Left renal cortex interstitium (tissue), 4 donors: ENCODE measurements at places on chromosomes 16 and 17. TPM values are rescaled to one million over a fixed set of nuclear protein-coding genes. Genes with fewer than 3 reads are reported as not detected.

The CIBAR2 gene
- polyA plus RNA-seq: 0.21 TPM

DNA sequence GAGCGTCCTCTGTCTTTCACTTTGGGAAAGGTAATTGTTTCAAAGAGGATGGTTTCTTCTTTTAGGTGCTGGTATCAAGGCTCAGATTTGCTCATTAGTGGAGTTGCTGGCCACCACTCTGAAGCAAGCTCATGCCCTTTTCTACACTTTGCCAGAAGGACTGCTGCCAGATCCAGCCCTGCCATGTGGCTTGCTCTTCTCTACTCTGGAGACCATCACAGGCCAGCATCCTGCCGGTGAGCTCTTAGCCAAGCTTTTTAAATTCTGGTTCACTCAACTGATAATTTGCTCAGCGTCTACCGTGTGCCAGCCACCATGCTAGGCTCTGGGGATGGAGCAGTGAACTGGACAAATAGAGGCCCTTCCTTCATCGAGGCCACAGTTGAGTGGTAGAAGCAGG lies 4.3 kb downstream of the COG1 start:
- no peak for DNase-seq

The DBNDD1 gene
- 14.4 TPM for polyA plus RNA-seq

The CACNG4 gene
- 4.5 TPM for polyA plus RNA-seq

The MYL11 gene
- polyA plus RNA-seq: 1.6 TPM

DNA sequence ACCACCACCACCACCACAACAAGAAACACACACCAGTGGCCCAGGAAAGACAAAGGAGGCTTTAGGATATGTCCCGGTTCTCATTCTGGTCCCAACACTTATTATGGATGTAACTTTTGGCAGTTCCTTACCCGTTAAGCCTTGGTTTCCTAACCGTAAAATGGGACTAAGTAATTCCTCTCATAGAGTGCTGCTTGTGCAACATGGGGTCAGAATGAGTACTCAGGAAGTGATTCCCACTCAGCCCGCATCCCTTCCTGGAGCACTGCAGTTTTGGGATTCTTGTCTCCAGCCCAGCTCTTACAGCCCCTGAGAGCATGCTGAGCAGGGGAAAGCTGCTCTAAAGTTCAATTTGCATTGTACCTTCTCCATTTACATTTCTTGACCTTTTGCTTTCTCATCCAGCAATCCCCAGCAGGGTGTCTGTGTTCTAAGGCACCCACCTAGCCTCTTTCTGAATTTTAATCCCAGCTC lies 262.6 kb downstream of the PRKCA start:
- DNase-seq: no peak

DNA sequence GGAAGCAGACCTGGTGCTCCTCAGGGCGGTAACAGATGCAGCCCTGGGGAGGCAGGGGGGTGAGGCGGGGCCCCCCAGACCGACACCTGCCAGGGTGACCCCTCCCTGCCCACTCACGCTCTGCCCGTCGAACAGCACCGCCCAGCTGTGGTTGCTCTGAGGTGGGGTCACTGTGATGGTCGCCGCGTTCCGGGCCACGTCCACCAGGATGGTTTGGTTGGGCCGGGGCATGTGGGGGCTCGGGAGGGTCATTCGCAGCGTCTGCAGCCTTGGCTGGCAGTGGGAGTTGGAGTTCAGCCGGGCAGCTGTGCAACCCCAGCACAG lies 692 bp downstream of the BRICD5 start:
- no peak for DNase-seq

The SLC5A11 gene
- polyA plus RNA-seq: 6.3 TPM
